ENCODE measurements at places on chromosomes 2 and 18.

DNA sequence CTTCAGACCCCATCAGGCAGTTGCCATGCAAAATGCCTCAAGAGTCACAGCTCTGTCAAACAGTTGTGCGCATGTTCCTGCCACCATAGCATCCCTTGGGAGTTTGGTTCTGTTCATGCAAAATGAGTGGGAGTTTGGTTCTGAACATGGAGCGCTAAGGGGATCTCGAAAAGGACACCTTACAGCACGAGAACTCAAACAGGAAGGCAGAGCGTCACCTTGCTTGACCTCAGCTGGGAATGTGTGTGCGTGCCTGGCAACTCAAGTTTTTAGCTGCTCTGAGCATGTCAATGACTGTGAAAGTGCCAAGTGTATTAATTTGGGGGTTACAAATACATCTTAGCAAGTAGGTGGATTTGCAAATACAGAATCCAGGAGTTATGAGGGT, 16.6 kb downstream of the MALL start:
- DNase-seq: no peak

- no peak for DNase-seq
Observed at GRCh38 chr2:118505436-118505835, 342.0 kb downstream of the EN1 start.

DNA sequence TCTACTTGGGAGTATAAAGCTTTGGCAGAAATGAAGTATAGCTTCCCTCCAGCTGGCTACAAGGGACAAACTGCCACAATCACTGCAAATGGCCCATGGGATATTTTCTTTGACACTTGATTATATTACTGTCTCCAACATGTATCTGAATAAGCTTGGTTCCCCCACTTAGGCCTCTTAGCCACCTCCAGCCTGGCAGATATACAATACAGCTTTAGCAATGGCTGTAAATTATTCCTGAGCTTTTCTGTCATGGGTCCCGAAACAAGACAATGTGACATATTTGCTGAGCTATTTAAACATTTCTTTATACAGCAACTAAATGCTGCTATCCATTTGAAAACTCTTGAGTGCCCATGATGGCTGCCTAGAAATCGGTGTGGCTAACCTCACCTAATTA, 406.2 kb downstream of the SUCLG1 start:
- DNase-seq: no peak

GRCh38 chr2:46763861-46764260, 151.7 kb downstream of the MCFD2 start:
- no peak for DNase-seq

- no peak for DNase-seq
Observed at GRCh38 chr2:27993402-27993787, 102.9 kb downstream of the BABAM2 start.

GRCh38 chr2:180570864-180571263, 409.5 kb upstream of the UBE2E3 start:
- DNase-seq: no peak

GRCh38 chr2:148582679-148583511, 61.7 kb upstream of the EPC2 start:
- no peak for DNase-seq

DNA sequence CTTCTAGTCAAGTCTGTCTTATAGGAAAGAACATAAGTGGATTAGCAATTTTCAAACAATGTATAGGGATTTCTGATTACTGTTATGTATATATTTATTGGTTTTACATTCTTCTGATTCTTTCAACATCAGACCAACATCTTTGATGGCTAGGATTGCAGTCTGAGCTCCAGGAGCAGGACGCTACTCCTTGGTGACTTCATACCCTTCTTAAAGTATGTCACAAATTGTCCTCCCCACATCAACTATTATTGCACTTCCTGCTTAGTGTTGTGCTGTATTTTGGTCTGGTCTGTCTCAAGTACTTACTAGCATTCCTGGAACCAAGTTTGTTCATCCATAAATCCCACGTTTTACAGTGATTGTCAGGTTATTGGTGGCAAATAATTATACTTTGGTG, 49.0 kb downstream of the MAP2 start:
- no peak for DNase-seq

DNA sequence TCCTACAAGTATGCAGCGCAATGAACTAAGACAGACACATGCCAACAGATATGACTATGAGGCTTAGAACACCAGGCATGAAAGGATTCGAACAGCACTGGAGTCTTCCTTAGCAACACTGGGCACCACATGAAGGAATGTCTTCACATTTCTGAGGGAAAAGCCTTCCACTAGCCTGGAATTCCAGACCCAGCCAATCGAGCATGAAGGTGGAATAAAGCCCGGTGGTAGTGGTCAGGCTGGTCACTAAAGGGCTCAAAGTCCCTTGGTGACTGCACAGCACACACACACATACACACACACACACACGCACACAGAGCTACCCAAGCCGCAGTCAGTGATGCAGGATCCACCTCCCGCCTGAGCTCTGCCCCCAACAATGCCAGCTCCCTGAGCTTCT, 19.7 kb upstream of the SFXN5 start:
- no peak for DNase-seq

- DNase-seq: peak; percentile 54
Observed at GRCh38 chr2:96962567-96963203, 23.7 kb downstream of the FAM178B start.

DNA sequence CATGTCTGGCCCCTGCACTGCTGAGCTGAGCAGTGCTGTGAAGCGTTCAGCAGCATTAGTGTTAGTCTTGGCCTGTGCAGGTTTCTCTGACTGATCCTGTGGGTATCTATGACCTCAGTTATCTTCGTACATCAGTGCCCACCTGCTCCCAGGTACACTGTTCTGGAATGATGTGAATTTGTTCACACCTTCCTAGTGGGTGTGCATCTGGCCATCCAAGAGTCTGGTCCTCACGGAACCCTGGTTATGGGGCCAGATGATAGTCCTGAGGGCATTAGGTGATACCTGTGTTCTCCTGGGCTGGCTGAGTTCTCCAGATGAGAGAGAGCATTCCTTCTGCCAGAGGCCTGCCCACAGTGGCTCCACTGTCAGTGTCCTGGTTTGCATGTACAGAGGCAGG, 57.2 kb downstream of the INPP4A start:
- DNase-seq: no peak

GRCh38 chr2:45533771-45534170, 77.3 kb downstream of the SRBD1 start:
- no peak for DNase-seq

- no peak for DNase-seq
Observed at GRCh38 chr18:45068400-45069094, 387.9 kb downstream of the SETBP1 start.

- no peak for DNase-seq
Observed at GRCh38 chr18:62992877-62993365, 277.6 kb downstream of the PHLPP1 start.

GRCh38 chr2:80378-80777, 34.1 kb upstream of the FAM110C start:
- DNase-seq: no peak

- DNase-seq: no peak
Observed at GRCh38 chr2:215684448-215685237, 248.8 kb upstream of the FN1 start.

GRCh38 chr2:11543337-11544216, 9.7 kb downstream of the GREB1 start:
- no peak for DNase-seq

GRCh38 chr2:181836583-181836982, 54.9 kb upstream of the ITPRID2 start:
- DNase-seq: no peak

DNA sequence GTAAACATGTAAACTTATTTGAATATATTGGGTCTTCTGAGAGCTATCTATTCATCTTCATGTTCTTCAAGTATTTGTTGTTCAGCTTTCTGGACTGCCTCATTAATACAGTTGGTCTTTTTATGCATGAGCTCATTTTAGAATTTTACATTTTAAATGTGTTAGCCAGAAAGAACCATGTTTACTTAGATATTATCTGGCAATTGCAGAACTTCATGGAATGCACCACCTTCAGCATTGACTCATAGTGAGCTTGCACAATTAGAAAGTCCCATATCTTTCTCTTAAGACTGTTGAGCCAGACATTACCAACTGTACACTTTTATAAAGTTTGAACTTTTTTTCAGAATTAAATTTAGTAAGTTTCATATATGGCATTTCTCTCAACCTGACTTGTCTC, 536.7 kb downstream of the RIT2 start:
- DNase-seq: no peak

GRCh38 chr2:1591978-1592907, 152.1 kb downstream of the PXDN start:
- DNase-seq: no peak

DNA sequence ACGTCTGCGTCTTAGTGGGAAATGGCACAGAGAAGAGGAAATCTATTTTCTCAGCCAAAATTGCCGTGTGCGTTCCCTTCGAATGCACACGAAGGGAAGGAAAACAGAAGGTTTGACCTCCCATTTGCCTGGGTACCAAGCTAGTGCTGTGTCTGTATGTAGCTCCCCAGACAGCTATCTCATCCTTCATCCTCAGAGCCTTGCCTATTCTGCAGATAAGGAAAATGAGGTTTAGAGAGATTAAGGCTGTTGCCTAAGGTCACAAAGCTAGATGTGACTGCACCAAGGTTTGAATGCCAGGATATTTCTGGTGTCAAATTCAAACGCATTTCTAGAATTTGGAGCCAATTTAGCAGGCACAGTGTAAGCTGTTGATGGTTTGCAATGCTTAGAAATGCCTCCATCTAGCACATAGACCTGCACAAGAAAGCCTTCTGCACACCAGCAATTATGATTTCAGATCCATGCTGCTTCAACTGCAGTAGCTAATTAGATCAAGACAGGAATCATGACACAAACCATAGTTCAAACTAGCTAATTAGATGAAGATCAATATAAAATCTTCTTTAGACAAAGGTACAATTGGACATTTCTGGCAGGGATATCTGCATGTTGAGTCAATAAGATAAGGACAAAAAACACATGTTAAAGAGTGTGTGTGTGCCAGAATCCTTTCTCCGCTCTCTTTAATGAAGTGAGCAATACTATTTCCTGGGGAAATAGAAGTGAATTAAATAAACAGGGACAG, 115.1 kb downstream of the CMPK2 start:
- no peak for DNase-seq

DNA sequence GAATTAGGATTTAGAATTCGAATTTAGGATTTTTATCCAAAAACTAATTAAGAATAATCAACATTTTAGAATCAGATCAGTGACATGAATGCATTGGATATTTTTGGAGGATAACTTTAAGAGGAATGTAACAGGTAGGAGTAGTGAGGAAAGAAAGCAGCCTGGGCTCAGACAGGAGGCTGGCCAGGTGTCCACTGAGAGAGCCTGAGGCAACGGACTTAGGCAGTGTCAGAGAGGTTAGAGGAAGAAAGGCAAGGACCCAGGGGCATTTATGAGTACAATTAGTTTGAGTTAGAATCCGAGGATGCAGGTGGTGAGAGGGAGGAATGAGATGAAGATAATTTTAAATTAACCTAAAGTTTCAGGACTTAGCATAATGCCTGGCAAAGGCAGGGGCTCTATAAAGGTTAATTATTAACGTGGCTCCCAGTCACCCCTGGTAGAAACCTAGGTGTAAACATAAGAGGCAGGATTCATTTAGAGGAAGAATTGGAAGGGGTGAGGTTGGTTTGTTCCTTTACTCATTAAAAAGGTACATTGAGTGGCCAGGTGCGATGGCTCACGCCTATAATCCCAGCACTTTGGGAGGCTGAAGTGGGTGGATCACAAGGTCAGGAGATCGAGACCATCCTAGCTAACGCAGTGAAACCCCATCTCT, 507.1 kb downstream of the TMEM182 start:
- DNase-seq: no peak

DNA sequence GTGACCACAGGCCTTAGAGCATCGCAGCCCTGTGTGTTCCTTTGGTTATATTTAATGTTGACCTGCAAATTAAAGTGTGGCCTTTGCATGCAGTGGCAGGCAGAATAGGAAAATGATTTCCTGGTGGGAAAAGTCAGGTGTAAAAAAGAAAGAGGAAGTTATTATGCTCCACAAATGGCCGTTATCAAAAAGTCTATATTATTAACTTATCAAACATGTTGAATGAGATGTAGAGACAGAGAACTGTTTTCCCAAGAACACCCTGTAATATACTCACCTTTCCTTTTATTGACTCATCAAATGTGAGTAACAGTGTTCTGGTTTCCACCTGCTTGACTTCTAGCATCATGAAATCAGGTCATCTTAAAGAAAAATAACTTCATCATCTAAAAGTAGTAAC, 35.3 kb downstream of the MEIS1 start:
- DNase-seq: no peak

GRCh38 chr2:13000664-13001363, 284.1 kb downstream of the TRIB2 start:
- DNase-seq: no peak

DNA sequence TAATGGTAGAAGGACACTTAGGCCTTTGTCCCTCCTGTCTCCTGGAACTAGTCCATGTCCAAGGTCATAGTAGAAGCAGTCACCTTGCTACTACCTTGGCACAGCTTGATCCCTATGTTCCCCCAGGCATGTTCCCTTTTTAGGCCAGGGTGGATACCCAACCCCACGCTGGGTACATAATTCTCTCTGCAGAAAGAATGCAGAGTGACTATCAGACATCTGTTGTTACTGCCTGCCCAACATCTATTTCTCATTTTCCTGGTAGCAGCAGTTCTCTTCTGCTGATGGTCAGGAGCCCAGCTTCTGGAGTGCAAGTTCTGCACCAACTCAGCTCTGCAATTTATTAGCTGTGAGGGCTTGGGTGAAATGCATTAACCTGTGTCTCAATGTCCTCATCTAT, 4.4 kb upstream of the METTL21A start:
- DNase-seq: no peak

DNA sequence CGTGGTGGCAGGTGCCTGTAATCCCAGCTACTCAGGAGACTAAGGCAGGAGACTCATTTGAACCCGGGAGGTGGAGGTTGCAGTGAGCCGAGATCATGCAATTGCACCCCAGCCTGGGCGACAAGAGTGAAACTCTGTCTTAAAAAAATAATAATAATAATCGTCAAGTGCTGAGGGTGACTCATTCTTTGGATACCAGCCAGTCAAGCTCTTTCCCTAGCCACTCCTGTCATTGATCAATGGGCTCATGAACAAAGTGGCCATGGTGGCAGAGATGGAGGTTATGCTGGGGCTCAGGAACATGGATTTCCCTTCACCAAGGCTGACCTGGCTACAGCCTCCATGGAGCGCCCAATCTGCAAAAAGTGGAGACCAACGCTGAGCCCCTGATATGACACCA, 94.5 kb upstream of the HAAO start:
- DNase-seq: no peak

DNA sequence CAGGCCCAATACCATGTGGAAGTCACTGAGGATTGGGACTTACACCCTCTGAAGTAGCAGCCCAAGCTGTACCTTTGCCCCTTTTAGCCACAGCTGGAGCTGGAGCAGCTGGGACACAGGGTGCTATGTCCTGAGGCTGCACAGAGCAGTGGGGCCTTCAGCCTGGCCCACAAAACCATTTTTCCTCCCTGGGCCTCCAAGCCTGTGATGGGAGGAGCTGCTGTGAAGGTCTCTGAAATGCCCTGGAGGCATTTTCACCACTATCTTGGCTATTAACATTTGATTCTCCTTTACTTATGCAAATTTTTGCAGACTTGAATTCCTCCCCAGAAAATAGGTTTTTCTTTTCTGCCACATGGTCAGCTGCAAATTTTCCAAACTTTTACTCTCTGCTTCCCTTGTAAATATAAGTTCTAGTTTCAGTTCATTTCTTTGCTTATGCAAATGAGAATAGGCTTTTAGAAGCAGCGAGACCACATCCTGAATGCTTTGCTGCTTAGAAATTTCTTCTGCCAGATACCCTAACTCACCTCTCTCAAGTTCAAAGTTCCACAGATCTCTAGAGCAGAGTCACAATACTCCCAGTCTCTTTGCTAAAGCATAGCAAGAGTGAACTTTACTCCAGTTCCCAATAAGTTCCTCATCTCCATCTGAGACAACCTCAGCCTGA, 213.8 kb upstream of the MGAT5 start:
- DNase-seq: no peak

- no peak for DNase-seq
Observed at GRCh38 chr2:31429759-31430438, 15.4 kb upstream of the XDH start.

Measured in stimulated activated CD8-positive, alpha-beta memory T cell treated with anti-CD3 and anti-CD28 coated beads, Interleukin-4, amount 100 ng/mL, for 4 hours (primary cell).